ENCODE measurements at places on chromosomes 2 and 18. TPM values are rescaled to one million over a fixed set of nuclear protein-coding genes. Genes with fewer than 3 reads are reported as not detected.

MALL gene
- total RNA-seq: 9.8 TPM

MATN3 gene
- total RNA-seq: not detected

MGAT4A gene
- 17.9 TPM for total RNA-seq

TEKT4 gene
- total RNA-seq: not detected

FHOD3 gene
- total RNA-seq: 466 TPM

TPO gene
- 5.1 TPM for total RNA-seq

ASAP2 gene
- 13.1 TPM for total RNA-seq

UGT1A6 gene
- total RNA-seq: not detected

PLEK gene
- 2.1 TPM for total RNA-seq

KCNIP3 gene
- total RNA-seq: 5.5 TPM

DNA sequence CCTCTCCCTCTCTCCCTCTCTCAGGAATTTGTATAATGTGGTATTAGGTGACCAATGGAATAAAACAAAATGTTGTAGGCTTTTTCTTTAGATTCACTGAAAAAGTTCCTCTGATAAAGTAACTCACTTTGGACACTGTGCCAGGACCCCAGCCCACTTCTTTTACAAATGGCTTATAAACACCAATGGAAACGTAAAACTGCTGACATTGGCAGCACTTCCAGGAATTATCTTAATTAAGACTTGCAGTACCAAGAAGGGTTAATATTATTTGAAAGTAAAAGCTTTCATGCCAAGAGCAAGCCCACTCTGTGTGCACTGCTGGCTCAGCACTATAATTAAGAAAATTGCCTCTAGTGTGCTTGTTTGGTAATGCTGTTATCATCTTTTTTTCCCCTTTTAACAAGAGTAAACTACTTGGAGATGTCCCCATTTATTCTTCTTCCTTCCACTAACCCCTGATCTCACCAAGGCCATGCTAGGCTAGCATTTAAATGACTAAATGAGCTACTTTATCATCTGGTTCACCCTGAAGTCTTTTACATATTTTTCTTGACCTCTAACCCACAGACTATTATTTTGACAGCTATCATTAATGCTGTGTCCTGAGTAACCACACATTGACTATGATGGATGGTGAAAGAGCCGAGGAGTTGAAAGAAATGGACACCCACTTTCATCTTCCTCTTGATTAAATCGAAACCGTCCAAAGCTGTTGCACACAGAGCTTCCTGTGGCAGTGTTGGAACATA lies 232.2 kb upstream of the ETAA1 start:
- DNase-seq: no peak

- DNase-seq: no peak
Observed at GRCh38 chr2:23452853-23453420, 68.0 kb downstream of the KLHL29 start.

GRCh38 chr2:24816884-24817283 lies 23.7 kb downstream of the CENPO start:
- DNase-seq: no peak

- DNase-seq: no peak
Observed at GRCh38 chr2:15729709-15730544, 138.3 kb downstream of the DDX1 start.

- DNase-seq: no peak
Observed at GRCh38 chr2:44364604-44365003, 2.9 kb downstream of the CAMKMT start.

DNA sequence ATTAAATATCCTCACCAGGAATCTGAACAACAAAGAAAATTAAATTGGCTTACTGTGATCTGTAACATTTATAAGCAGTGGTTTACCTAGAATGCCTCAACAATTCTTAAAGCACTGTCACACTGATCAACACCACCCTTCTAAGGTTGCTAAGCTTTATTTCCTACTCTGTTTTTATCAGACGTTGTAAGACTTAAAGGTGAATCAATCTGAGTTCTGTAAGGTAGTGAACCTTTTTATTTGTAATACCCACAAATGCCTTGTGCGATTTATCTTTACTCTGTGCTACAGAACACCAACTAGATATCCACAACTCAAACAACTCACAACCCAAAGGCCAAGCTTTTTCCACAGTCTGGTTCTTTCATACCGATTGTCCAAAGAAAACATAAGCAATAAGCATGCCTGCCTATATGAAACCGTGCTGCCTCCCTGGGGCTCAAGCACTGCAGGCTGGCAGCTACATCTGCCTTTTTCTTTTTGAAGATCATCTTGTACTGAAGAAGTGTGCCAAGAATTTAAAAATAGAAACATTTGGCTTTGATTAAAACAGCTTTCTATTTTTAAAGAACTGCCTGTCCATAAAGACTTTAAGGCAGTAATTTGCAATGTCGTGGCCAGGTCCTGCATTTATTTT lies 490.7 kb downstream of the NUP35 start:
- DNase-seq: peak; percentile 34

DNA sequence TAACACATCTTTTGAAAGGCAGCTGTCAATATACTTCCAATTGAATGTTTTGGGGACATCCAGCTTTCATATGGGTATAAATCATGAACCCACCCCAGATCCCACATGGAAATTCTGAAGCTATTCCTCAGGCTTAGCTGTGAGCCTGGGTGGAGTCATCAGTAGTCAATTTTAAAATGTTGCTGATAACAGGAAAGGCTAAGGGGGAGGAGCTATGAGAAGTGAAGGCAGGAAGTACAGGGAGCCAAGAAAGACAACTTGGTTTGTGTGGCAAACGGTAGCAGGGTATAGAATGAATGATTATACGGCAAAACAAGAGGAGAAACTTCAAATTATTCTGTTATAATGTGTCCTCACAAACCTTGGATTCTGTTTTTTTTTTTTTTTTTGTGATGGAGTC lies 108.6 kb downstream of the QPCT start:
- DNase-seq: no peak

DNA sequence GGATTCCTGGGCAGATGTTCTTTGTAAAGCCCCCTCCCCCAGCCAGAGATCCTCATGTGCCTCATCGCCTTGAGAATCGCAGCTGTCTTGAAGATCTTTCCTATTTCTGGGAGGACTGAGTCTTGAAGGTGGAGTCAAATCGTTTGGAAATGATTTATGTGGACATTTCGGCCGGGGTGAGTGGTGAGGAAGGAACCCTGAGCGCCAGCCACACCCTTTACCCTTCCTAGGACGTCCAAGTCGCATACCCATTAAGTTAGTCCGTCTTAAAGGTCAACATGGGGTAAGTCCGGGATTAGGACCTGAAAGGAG lies 84.9 kb upstream of the ZCCHC2 start:
- DNase-seq: no peak

- no peak for DNase-seq
Observed at GRCh38 chr2:107811411-107811810, 15.3 kb upstream of the RGPD4 start.

GRCh38 chr2:216742411-216742810 lies 47.1 kb upstream of the IGFBP5 start:
- peak; percentile 23 for DNase-seq

- DNase-seq: no peak
Observed at GRCh38 chr2:96264656-96265348, 995 bp downstream of the TMEM127 start.

- DNase-seq: no peak
Observed at GRCh38 chr2:174729797-174730697, 34.2 kb downstream of the CHRNA1 start.

GRCh38 chr2:153235516-153235915 lies 243.0 kb downstream of the RPRM start:
- no peak for DNase-seq

DNA sequence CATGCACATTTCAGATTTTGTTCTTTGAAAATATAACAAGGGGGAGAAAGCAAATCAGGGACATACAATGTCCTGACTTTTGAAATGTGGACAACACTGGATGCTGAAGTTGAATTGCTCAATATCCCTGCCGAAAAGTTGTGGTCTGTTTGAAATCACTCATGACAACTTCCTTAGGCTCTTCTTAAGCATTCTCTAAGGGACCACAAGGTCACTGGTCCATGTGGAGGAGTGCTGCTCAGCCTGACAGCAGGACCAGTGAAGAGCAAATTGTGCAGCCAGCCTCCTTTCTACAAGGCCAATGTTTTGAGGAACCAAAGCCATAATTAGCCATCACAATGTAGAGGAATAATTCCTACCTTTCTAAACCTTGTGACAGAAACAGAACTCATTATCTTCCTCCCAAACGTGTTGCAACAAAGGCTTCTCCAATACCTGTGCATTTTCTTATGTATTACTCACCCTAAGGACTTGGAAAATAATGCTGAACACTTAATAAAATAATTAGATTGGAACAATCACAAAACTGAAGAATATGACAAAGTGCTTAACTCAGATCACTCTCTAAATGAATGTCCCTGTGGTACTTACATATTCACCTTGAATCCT lies 1477.6 kb upstream of the NXPH2 start:
- DNase-seq: no peak

DNA sequence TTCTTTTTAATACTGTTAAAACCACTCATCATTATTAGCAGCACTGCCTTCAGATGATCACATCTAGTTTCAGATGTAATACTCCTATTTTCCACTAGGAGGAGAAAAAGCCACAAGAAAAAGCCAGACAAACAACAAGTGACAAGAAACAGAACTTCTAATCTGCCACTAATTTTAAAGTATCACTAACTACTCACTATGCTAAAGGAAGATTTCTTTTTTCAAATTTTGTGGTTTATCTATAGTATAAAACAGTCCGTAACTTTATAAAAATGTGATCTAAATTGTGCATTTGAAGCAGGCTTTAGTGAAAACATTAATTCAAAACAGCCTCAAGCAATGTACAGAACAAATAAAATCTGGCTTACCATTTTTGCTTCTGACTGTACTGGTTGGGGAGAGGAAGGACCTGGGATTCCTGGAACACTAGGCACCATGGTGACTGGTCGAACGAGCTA lies 56.8 kb downstream of the ATF2 start:
- DNase-seq: no peak

All from heart right ventricle (tissue), 16 donors.